Stimulated activated CD8-positive, alpha-beta memory T cell treated with anti-CD3 and anti-CD28 coated beads, Interleukin-4, amount 100 ng/mL, for 1 hour (primary cell): ENCODE measurements at places on chromosomes 2 and 18.

DNA sequence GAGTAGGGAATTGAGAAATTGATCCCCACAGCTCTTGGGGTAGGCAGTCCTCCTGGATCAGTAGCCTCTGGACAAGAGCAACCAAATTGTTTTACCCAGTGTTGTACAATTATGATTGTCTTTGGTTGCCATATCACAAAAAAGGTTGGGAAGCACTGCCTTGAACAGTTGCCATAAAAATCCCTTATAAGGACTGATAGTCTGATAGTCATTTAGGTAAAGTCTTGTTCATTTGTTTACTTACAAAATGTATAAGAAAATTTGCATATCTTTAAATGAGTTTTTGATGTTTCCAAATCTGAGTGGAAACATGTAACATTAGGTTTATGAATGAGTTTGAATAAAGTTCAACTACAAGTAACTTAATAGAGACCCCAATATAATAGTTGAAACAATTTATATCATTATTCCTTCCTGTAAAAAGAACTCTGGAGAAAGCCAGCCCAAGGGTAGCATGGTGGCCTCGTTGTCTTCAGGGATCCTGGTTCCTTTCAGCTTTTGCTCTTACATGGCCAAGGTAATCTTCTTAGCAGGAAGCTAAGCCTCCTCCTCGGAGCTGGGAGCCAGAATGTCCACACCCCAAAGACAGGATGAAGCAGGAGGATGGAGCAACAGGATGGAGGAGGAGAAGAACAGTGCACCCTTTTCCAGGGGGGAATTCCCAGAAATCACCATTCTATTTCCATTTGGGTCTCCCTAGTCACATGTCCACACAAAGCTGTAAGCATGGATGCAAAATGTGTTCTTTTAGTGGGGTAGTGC, 35.7 kb upstream of the NEMP2 start:
- DNase-seq = no peak

- DNase-seq = no peak
Observed at GRCh38 chr2:169933124-169933711, 106.0 kb downstream of the UBR3 start.

DNA sequence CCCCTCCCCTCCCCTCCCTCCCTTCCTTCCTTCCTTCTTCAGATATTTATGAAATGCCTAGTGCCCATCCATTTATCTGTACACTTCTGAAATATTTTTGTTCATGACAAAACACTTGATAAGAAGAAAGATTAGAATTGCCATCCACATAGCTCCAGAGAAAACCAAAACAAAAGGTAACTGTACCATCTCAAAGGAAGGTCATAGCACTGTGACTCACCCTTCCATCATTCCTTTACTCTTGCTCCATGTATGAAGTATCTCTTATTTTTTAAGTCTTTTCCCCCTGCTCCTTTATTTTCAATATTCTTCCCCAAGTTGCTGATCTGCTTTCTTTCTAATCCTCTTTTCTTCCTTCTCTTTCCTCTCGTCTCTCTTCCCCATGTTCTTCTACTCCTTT, 9.9 kb downstream of the CNTNAP5 start:
- no peak for DNase-seq

DNA sequence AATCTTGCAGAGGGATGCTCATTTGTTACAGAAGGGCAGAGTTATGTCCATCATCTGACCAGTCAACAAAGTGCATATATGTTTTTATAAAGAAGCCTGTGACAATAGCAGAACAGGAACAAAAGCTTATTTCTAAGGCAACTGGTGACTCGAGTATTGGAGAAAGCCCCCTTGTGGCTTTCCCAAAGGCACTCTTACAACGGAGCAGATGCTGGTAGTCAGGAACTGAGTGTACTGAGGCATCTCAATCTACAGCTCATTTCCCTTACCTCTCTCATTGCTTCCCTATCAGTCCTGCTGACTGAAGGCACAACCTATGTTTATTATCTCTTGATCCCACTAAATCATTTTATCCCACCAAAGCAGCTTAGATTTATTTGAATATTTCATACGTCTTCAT, 557.1 kb upstream of the CHAC2 start:
- DNase-seq = no peak

GRCh38 chr2:29443151-29443550, 327.9 kb downstream of the CLIP4 start:
- DNase-seq = no peak

GRCh38 chr2:221197225-221197856, 374.8 kb downstream of the EPHA4 start:
- DNase-seq = no peak

DNA sequence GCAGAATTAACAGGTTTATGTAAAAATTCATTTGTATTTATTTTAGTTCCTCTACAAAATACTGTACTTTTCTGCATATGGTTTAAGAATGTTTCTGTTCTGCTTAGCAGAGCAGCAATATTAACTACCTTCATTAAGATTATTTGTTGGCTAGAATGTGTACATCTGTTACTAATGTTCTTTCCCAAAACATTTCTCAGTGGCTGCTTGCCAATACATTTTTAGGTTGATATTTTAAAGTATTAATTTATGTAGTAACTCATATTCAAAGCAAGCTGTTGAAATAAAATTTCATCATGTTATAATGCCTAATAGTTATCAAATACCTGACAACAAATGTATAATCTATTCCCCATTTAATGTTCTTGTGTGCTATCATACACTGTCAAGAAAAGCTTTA, 40.3 kb downstream of the PRKD3 start:
- no peak for DNase-seq

GRCh38 chr2:8281950-8282857, 399.7 kb upstream of the ID2 start:
- DNase-seq = no peak

DNA sequence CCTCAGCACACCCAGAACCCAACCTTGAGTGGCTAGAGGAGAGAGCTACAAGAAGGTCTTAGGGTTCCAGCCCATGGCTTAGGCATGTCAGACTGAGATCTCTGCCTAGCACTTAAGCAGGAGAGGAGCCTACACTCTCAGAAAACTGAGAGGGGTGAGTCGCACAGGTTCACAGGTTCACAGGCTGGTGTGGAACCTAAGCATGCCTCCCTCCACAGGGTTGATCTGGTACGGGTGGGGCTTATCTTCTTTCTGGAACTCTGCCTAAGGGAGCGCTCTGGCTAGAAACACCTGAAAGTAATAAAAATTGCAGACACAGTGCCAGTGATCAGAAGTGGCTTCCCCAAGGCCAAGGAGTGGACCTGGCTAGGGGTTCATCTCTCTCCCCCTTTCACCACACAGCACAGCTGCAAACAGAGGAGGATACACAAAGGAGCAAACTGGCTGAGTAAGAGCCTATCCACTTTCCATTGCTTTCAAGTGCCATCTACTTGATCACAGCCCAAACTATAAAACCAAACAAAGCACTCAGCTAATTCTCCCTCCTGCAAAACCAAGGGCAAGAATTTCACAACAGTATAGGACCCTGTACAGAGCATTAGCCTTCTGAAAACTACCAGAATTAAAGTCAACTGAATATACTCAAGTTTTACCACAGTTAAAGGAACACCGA, 481.9 kb upstream of the SETBP1 start:
- DNase-seq = no peak

- DNase-seq = no peak
Observed at GRCh38 chr2:179636995-179637394, 224.4 kb downstream of the ZNF385B start.

DNA sequence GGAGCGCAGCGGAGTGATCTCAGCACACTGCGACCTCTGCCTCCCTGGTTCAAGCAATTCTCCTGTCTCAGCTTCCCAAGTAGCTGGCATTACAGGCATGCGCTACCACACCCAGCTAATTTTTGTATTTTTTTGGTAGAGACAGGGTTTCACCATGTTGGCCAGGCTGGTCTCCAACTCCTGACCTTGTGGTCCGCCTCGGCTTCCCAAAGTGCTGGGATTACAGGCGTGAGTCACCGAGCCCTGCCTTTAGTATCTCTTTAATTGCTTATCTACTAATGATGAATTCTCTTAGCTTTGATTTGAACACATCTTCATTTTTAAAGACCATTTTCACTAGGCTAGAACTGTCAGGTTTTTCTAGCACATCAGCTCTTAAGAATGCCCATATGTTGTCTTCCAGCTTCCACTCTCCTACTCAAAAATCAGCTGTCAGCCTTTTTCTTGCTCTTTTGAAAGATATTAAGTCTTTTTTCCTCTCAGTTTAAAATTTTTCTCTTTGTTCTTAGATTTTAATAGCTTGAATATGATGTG, 16.1 kb upstream of the MFSD2B start:
- no peak for DNase-seq

GRCh38 chr2:207253666-207254345, 88.1 kb upstream of the KLF7 start:
- no peak for DNase-seq

DNA sequence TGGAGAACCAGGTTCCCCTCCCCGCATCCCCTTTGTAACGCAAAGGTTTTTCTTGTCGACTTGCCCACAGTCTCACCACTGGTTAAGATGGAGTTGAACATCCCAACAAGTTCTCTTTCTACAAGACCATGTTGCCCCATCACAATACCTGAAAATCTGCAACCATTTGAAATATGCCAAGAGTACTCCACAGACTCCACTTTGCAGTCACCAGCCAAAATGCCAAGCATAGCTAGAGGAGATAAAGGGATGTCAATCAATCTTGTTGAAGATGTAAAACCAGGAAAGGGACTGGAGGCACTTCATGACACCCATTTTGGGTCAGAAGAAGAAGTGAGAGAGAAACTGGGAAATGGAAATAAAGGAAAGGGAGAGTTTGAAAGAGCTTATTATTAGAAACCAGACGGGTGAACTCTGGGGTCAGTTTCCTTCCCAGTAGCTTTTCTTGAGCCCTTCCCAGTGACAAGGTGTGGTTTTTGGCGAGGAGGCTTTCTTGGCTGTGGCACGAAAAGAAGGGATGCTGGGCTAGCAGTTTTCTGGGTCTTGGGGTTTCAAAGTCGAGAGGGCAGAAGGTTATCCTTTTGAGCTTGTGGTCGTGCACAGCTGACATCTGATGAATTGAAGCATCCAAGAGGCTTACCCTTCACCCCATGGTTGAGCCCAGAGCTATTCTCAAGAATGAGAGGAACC, 79.3 kb downstream of the ACAA2 start:
- no peak for DNase-seq

DNA sequence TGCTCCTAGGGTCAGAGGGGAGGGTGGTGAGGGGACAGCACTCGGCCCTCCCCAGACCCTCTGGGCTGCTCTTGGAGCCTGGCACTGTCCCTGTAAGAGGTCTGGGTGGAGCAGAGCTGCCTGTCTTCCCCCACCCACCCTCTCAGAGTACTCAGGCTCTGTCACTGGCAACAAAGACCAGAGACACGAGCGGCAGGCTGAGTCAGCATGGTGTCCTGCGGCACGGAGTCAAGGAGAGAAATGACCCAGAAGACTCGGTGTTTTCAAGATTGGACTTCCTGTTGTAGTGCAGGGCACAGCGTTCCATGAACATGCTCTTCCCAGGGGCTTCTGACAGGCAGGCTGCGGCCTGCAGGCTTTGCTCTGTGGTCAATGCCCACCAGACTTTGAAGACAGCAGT, 19.9 kb downstream of the SIGLEC15 start:
- no peak for DNase-seq

- DNase-seq = no peak
Observed at GRCh38 chr2:105376789-105377240, 22.0 kb downstream of the FHL2 start.

GRCh38 chr2:75066121-75066902, 107.9 kb downstream of the POLE4 start:
- no peak for DNase-seq

GRCh38 chr2:37167636-37168180, 10.9 kb upstream of the EIF2AK2 start:
- no peak for DNase-seq

GRCh38 chr2:198452327-198452726, 647.9 kb downstream of the PLCL1 start:
- no peak for DNase-seq

- no peak for DNase-seq
Observed at GRCh38 chr2:119746836-119747686, 12.7 kb upstream of the PTPN4 start.

- no peak for DNase-seq
Observed at GRCh38 chr2:114762376-114762775, 319.9 kb downstream of the DPP10 start.

DNA sequence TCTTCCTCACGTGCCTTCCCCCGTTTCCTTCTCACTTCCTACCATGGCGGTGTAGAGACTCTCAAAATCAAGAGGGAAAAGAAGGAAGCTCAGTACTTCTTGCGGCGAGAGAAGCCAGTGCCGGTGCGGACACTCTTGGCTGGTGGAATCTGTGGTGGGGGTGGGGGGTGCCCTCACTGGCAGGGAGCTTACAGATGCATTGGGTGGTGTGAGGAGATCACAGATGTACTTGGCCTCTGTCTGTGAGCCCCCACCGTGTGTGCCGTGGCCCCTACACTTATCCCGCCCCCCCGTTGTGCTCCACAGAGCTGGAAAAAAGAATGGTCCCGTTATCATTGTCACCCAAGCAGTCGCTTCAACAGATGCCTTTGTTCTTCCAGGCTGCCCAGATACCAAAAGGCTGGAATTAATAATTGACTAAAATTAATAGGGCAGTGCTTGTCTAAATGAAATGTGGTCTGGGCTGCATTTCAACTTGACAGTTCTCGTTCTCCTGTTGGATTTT, 79.8 kb downstream of the VAPA start:
- DNase-seq = no peak

DNA sequence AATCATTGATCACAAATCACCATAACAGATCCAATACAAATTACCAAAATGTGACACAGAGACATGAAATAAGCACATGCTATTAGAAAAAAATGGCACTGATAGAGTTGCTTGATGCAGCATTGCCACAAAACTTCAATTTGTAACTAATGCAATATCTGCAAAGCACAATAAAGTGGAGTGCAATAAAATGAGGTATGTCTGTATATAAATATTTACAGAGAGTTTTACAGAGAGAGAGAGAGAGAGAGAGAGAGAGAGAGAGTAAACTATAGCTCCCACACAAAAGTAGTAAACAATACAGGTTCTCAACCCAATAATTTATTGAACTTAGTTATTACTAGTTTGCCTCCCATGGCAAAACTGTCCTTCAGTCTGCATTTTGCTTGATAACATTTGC, 1807.0 kb downstream of the SUCLG1 start:
- DNase-seq = no peak

DNA sequence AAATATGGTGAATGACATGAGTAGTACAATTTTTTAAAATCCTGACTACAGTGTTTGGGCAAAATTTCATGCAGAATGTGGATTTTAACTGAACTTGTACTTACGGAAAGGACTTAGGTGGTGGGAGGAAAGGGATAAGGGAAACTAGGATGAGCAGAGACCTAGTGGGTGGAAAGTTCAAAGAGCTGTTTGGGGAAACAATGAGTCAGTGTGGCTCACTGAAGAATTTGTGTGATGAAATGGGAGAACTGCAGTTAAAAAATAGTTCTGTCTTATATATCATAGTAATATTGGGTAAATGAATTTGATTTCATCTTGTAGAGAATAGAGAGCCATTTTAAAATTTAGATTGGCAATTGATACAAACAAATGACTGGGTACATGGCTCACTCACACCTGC, 220.1 kb upstream of the CTAGE1 start:
- DNase-seq = no peak

- DNase-seq = no peak
Observed at GRCh38 chr18:61653823-61654551, 238.8 kb downstream of the RNF152 start.

GRCh38 chr18:59374128-59374527, 15.1 kb upstream of the LMAN1 start:
- no peak for DNase-seq

GRCh38 chr2:233003658-233004555, 9.1 kb downstream of the NGEF start:
- DNase-seq = no peak

- DNase-seq = no peak
Observed at GRCh38 chr2:10220045-10220901, 82.4 kb upstream of the HPCAL1 start.
